ENCODE measurements at places on chromosomes 12 and 14.
A peak's percentile ranks its signal among the peaks of the same experiment; 100 is the strongest.

DNA sequence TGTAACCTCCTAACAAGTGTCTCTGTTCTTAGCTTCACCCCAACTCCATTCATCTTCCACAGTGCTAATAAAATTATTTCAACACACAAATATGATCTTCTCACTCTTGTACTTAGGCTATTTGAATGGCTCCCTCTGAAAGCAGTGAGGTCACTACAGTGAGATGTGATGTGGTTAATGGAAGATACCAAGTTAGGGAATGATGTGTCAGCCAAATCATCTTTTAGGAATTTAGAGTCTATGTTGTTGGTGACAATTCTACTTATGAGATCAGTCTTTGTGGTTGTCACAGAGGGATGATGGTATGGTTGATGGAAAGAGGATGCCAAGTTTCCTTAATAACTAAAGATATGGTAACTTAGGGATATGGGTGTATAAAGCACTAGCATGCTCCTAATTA, 57.6 kb downstream of the POLR3B start:
- no peak for DNase-seq

DNA sequence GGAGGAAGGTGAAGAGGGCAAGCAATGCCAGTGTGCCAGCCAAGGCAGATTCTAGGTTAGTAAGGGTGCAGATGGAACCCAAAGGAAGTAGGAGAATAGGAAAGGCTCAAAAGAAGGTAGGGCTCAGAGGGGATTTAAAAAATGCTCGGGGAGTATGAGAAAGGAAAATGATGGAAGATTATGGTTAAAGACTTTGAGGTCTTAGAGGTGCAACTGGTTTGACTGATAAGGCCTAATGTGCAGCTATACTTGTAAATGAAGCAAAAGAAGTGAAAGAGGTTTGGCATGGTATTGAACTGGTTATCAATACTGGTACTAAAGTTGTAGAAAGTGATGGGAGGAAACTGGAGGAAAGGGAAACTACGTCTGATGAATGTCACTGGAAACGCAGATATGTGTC, 94.7 kb downstream of the RPS6KA5 start:
- DNase-seq: no peak

GRCh38 chr12:31471823-31472222, 119.1 kb downstream of the DENND5B start:
- DNase-seq: no peak

DNA sequence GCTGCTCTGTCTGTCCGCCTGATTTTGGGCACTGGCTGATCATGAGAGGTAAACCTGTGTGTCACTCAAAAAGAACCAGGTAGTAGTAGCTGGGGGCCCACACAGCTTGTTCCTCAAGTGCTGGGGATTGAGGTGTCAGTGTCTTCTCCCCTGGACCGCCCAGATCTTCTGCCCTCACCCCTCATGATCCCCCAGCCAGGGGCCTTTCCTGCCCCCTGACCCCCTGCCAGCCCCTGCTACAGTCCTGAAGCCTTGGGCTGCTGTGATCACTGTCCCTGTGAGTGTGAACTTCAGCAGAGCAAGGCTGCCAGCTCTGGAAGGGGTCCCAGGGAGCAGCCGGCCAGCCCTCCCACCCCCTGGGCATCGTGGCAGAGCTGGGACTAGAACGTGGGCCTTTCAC, 11.4 kb downstream of the WSCD2 start:
- DNase-seq: no peak

- no peak for DNase-seq
Measured at GRCh38 chr12:121797937-121798786, 4.7 kb upstream of the RHOF start.

DNA sequence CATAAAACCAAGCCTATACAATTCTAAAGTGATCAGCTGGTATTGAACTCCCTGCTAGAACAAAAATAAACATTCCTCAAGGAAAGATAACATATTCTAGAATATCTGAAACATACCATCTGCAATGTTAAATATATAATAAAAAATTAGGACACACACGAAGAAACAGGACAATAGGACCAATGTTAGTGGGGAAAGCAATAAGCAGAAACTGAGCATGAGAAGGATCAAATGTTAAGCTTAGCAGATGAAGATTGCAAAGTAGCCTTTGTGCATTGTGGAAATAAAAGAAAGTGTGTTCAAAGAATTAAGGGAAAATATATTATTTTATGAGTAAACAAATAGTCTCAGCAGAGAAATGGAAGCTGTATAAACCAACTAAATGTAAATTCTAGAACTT, 180.8 kb downstream of the EPS8 start:
- DNase-seq: no peak

- DNase-seq: no peak
Measured at GRCh38 chr12:80712866-80713265, 3.8 kb upstream of the MYF5 start.

- no peak for DNase-seq
Measured at GRCh38 chr14:77638771-77639171, 22.3 kb upstream of the SPTLC2 start.

DNA sequence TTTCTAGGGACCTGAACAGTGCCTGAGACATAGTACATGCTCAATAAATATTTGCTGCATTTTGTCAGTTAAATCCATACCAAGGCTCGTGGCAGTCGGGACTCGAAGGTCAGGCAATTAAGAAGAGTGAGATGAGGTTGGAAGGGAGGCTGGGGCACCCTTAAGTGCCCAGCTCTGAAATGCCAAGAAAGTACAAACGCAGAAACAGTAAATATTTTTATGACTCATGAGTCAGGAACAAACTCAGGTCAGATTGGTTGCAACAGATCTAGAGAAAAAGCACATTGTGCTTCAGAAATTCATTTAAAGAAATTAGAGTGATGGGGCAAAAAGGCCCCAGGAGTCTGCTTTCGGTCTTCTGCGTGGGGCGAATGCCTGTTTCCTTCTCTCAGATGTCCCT, 83.0 kb upstream of the FZD10 start:
- DNase-seq: no peak

- no peak for DNase-seq
Measured at GRCh38 chr14:51535443-51536044, 116.2 kb upstream of the FRMD6 start.

- DNase-seq: no peak
Measured at GRCh38 chr12:79083181-79083580, 218.6 kb downstream of the SYT1 start.

GRCh38 chr12:1791104-1791841, 29.1 kb upstream of the LRTM2 start:
- no peak for DNase-seq

GRCh38 chr12:110754101-110754793, 11.6 kb upstream of the PPP1CC start:
- DNase-seq: no peak

DNA sequence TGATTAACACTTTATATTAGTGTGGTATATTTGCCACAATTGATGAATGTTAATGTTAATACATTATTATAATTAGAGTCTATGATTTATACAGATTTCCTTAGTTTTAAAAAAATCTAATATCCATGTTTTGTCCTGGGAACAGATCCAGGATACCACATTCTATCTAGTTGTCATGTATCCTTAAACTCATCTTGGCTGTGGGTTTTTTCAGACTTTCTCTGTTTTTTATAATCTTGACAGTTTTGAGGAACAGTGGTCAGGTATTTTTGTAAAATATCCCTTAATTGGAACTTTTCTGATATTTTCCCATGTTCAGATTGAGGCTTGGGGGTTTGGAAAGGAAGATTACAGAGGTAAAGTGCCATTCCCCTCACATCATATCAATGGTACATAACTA, 104.1 kb downstream of the LMNTD1 start:
- no peak for DNase-seq

DNA sequence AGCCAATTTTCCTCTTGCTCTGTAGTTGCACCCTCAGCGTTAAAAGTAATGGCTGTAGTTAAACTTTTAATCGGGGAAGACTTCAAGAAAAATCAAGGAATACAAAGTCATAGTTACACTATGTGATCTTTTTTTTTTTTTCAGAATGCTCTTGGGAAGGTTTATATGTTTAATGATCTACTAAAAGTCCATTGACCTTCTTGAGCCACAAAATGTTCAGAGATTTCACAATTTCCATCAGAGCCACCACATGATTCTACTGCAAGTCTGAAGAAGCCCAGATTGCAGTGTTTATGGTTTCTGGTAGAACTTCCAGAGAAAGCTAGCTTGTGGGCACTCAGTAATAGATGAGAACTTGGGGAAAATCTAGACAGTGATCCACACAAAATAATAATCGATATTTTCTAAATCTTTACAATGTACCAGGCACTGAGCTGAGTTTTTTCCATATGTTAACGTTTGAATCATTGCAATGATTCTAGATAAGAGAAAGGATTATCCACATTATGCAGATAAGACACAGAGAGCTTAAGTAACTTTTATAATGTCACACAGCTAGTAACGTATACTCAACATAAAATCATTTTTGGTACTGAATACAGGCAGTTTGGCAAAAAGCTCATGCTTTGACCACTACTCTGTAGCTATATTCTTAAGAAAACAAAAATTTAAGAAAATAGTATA, 38.3 kb downstream of the GYS2 start:
- no peak for DNase-seq

- no peak for DNase-seq
Measured at GRCh38 chr14:90387206-90387760, 9.5 kb upstream of the CALM1 start.

GRCh38 chr14:34106310-34106709, 155.4 kb upstream of the EGLN3 start:
- DNase-seq: peak; percentile 35

GRCh38 chr14:89160437-89160836, 256.6 kb downstream of the FOXN3 start:
- DNase-seq: no peak

GRCh38 chr12:25130741-25131188, 64.2 kb downstream of the DNAI7 start:
- DNase-seq: peak; percentile 59

GRCh38 chr12:95319694-95320331, 102.2 kb downstream of the VEZT start:
- DNase-seq: no peak

DNA sequence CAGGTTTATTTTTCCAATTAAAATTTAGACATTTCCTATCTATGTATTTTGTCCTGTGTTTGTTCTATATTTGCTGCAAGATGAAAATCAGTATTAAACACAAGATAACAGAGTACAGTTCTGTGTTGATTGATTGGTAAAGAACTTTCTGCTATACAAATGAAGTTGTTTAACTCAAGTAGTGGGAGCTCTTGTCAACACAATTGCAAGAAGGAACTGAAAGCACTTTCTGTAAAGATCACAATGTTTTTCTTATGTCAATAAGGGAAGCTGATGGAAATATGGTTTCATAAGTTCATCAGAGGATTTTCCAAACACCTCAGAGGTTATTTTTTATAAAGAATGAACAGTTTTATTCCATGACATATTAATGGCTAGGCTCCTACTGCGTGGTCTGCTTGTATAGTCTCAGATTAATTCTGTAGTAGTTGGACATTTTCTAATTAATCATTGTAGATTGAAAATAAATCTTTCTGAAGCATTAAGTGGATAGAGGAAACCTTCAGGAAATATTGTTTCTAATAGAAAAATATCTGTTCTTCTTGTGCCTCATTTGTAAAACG, 379.5 kb downstream of the LRFN5 start:
- DNase-seq: no peak

DNA sequence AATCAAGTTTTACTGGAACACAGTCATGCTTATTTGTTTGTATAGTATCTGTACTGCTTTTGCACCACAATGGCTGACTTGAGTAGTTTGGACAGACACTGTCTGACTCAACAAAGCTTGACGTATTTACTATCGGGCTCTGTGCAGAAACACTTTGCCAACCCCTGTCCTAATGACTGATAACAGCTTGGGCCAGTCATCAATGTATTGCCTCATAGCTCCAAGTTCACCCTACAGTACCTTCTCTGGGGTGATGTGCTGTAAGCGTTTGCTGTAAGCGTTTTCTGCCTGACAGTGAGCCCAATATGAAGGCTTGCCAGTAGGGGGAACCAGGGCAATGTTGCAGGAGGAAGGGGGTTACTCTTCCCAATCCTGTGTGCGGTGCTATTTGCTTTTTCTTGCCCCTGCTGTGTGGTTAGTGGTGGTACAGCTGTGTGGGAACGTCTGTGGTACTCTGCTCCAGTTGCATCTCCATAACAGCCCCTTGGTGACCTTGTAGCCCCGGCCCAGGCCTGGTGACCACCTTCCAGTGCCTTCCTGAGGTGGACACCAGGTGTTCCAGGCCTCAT, 5.4 kb upstream of the CCDC177 start:
- DNase-seq: no peak

DNA sequence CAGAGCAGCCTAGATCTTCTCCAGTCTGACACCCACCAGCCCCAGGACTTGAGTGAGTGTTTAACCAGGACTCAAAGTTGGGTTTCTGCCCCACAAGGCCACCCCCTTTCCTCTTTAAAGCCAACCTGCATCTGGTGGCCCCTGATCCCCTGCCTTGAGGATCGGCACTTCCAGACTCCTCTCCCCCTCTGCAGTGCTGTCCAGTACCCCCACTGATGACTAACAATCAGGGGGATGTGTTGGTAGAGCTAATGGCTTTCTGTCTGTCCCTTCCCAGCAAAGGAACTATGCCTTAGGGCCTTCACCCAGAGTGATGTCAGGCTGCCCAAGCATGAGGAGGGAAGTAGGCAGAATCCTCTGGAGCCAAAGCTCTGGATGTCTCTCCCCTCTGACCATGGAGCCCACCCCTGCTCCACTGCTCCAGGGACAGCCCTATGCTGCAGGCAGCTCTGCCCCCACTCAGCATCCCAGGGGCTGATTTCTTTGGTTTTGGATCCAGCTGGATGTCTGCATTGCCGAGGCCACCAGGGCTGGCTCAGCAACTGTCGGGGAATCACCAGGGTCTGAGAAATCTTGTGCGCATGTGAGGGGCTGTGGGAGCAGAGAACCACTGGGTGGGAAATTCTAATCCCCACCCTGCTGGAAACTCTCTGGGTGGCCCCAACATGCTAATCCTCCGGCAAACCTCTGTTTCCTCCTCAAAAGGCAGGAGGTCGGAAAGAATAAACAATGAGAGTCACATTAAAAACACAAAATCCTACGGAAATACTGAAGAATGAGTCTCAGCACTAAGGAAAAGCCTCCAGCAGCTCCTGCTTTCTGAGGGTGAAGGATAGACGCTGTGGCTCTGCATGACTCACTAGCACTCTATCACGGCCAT, 42.9 kb downstream of the DAD1 start:
- no peak for DNase-seq

- no peak for DNase-seq
Measured at GRCh38 chr12:31033681-31034080, 40.0 kb upstream of the DDX11 start.
